ENCODE measurements at places on chromosomes 13 and 19.

DNA sequence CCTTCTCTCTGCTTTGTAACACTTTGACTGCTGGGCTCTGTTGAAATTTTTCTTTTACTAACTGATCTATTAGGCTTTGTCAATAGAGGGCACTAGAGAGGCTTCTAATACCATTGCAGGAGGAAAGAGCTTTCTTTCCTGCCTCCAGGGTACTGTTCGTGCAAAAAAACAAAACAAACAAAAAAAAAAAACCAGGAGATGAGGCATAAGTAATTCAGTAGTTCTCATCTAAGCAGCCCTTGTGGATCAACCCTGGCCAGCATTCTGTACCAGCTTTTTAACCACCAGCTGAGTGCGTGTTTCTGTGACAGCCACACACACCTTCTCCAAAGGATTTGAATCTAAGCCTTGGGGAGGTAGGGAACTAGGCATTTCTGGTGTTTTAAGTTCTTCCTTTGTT, 1707.6 kb upstream of the SLC10A2 start:
- DNase-seq: no peak

DNA sequence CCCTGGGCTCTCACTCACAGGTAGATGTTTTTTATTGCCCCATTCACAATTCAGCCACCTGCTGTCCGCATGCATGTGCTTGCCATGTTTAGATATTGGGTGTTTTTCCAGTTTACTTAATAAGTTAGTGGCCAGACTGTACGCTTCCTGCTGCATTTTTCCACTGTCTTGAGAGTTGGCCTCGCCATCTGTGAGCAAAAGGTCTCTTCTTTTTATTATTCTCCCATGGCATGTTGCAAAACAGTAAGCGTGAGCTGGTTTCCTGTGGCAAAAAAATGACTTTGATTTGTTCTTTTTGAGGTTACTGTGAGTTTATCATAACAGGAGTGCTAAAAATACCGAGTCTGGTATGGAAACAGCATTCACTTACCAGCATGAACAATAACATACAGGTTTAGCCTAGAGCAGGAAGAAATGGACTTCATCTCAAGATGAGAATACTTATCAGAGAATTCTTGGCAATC, 46.0 kb downstream of the SAE1 start:
- DNase-seq: no peak

DNA sequence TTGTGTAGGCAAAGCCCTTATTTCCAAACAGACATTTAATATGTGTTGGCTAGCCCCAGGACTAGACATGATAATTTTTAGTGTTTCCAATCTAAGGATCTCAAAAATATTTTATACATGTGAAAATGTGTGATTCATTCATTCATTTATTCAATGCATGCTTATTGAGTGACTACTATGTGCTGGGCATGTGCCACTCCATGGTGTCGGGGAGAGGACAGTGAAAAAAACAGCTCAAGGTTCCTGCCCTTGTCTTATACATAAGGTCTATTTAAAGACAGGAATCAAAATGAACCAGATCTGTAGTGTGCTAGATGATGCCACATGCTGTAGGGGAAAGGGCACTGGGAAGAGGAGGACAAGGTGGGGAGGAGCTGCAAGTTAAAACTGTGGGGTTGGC, 36.5 kb downstream of the GJA3 start:
- DNase-seq: no peak

DNA sequence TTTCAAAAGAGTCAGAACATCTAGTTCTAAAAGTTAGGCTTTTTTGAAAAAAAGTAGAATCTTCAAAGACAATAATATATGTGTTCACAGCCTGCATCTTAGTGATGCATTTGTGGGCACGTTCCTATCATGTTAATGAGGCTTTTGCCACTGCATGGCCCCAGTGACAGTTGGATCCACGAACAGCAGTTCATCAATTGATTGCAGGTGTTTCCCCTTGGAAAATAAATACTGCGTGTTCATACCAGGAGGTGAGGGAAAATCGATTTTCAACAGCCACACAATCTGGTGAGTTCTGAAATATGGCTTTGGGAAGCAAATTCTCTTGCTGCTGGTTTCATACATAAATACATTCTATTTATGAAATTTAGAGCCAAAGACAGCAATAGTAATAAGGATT, 343.8 kb upstream of the SLC10A2 start:
- DNase-seq: no peak

- DNase-seq: no peak
Observed at GRCh38 chr13:74732736-74733385, 598.7 kb upstream of the KLF12 start.

- no peak for DNase-seq
Observed at GRCh38 chr13:102536695-102537485, 59.9 kb upstream of the TPP2 start.

DNA sequence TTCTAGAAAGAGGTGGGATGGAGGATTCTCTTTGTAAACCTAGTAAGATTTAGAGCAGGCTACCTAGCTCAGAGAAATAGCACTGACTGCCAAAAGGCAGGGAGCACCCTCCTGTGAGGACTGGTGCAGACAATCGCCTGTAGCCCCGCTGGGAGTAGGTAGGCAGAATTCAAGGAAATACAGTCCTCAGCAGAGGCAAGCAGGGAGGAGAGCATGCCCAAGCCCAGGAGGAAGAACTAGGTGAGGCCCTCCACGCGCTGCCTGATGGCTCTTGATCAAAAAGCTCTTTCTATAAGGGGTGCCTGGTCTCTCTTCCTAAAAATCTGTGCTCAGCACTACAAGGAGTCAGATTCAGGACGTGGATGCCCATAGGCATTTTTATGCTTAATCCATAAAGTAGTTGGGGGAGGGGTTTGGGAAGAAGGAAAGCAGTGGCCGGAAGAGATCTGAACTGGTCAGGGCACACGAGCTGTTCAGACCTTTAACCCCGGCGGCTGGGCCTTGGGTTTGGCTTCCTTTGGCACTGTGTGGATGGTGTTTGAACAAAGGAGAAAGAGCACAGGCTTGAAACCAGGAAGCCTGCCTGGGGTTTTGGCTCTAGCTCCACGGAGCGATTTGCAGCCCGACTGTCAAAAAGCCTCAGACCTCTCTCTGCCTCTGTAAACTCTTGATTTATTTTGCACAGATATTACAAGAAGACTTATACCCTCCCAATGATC, 320.6 kb downstream of the FOXO1 start:
- DNase-seq: no peak

GRCh38 chr19:22622901-22623840, 11.0 kb upstream of the ZNF492 start:
- no peak for DNase-seq

DNA sequence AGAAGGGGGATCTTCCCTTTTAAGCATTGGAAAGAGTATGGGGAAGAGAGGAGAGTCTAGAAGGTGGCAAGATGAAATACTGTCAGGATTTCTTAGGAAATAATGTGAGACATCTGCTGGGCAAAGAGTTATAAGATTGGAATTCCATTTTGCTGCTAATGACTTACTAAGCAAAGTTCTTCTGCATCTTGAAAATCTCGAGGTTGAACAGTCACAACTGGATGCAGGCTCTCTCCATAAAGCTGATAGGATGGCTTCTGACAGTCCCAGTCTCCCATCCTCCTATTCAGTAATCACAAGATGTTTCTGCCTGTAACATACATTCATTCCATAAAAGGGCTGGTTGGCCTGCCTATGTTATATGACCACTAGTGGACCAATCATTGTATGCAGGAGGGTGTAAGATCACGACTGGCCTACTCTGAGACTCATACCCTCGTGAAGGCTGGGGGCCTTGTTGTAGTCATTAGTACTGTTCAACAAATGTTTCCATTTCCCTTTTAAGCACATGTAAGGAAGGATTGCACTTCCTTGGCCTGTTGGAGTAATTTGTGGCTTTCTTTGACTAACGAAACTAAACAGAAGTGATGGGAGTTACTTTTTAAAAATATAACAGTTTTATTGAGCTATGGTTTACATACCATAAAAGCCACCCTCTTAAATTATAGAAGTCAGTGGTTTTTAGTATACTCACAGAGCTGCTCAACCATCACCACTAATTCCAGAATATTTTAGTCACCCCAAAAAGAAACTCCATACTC, 45.0 kb upstream of the TDRD3 start:
- no peak for DNase-seq

Data from glutamatergic neuron (in vitro differentiated cells).